Esophagus muscularis mucosa (tissue), 4 donors: ENCODE measurements at places on chromosomes 12 and 14. TPM values are rescaled to one million over a fixed set of nuclear protein-coding genes. Genes with fewer than 3 reads are reported as not detected.

- no peak for DNase-seq
Observed at GRCh38 chr12:115584156-115584555, 693.3 kb downstream of the MED13L start.

- no peak for DNase-seq
Observed at GRCh38 chr14:72155379-72155993, 223.3 kb downstream of the RGS6 start.

- no peak for DNase-seq
Observed at GRCh38 chr12:120598674-120599463, 17.7 kb upstream of the POP5 start.

GRCh38 chr12:94265539-94265938, 117.2 kb downstream of the PLXNC1 start:
- DNase-seq, result no peak

DNA sequence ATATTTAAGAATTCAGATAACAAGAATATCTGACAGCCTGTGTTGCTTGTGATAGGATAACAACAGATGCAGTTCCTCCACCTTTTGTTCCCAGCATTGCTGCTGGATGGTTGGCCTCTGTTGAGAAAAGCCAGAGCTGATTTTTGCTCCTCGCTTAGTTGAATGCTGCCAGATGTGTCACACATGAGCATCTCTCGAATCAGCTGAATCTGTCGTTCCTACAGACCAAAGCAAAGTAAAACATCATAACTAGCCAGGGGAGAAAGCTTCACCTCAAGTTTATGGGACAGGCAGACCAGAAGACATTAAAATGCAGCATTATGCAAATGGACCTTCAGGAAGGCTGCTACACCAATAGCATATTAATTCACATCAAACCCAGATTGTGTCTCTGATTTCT, 20.1 kb downstream of the RACGAP1 start:
- peak; percentile 29 for DNase-seq

GRCh38 chr12:109943811-109944210, 43.7 kb downstream of the TCHP start:
- DNase-seq, result no peak

GRCh38 chr12:3274664-3275063, 197.5 kb downstream of the TSPAN9 start:
- DNase-seq, result no peak

- DNase-seq, result no peak
Observed at GRCh38 chr12:111335811-111336210, 33.1 kb downstream of the PHETA1 start.

GRCh38 chr12:107179871-107180270, 86.5 kb upstream of the CRY1 start:
- DNase-seq, result no peak

- no peak for DNase-seq
Observed at GRCh38 chr12:3837049-3837448, 36.1 kb downstream of the PARP11 start.

DNA sequence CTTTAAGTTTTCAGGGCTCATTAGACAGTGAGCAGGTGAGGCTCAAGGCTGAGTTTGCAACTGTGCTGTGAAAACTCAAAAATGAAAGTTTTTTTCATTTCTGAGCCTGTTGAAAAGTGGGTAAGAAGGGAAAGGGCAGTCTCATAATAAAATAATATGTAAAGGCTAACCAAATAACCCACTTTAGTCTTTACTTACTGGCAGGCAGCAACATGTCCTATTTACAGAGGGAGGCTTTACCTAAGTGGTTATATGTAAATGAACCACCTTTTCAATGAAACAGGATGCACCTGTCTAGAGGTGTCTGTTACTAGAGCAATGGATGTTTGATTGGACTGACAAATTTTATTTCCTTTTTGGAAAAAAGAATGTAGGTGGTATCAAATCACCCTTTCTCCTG, 158.0 kb downstream of the ETV6 start:
- no peak for DNase-seq

GRCh38 chr12:60216226-60216625, 620.4 kb downstream of the SLC16A7 start:
- DNase-seq, result no peak

DNA sequence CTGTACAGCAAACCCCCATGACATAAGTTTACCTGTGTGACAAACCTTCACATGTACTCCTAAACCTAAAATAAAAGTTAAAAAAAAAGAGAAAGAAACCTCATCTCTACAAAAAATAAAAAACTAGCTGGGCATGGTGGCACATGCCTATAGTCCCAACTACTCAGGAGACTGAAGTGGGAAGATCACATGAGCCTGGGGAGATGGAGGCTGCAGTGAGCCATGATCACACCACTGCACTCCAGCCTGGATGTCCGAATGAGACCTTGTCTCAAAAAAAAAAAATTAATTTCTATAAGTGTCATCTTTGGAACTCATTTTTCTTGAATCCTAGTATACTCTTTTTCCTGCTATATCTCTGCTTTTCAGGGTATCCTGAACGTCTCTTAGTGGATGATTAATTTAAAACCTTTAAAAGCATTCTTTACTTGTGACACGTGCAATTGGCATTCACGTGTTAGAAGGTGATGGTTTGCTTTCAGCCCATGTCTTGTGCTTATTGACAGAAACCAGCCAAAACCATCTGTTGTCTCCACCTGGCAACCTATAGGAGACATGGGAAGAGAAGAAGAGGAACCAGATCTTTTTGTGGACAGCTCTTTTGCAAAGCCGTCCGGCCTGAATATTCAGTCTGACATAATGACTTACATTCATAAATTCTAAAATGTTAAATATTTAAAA, 30.6 kb upstream of the PPFIBP1 start:
- no peak for DNase-seq

DNA sequence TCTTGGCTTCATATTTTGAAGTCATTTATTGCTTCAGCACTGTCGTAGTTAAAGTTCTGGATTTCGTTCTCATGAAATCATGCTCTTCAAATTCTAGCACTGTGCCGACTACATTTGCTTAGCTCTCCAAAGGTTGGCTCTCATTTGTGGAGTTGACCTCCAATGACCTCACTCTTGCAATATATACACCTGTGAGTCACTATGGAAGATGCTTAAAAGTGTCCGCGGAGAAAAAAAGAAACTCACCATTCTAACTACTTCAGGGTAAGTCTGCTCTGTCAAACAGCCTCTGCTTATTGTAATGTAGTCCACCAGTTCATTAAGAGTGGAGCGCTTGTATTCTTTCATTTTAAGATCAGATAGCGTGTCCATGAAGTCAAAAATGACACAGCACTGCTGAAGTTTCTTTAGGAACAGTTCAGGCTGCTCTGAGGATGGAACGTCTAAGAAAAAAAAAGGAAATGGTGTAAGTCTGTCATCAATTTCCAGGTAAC, 89.7 kb downstream of the PPP2R5E start:
- no peak for DNase-seq

- no peak for DNase-seq
Observed at GRCh38 chr12:30962047-30962446, 35.5 kb downstream of the TSPAN11 start.

GRCh38 chr12:31749024-31749704, 20.3 kb upstream of the AMN1 start:
- no peak for DNase-seq

DNA sequence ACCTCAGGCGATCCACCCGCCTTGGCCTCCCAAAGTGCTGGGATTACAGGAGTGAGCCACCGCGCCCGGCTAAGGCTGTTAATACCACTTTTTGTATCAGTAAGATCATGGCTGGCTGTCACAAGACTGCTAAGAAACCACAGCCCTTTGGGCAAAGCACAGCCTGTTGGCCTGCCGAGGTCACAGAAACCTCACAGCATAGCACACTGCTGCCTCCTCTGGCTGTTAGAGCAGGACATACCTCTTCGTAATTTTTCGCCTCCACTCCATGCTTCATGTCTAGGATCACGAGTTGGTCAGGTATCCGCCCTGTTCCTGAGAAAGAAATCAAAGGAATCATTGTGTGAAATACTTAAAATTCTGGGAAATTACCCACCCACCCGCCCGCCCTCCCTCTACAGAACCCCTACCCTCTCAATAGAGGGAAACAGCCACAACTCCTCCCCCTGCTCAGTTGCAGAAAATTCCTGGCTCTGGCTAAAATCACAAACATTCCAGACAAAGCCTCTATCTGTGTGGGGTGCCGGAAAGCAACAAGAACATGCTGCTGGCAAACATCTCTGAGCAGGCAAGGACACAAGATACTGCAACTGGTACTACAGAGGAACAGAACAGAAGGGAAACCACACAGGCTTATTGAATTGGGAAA, 20.7 kb upstream of the NEK9 start:
- peak; percentile 94 for DNase-seq

DNA sequence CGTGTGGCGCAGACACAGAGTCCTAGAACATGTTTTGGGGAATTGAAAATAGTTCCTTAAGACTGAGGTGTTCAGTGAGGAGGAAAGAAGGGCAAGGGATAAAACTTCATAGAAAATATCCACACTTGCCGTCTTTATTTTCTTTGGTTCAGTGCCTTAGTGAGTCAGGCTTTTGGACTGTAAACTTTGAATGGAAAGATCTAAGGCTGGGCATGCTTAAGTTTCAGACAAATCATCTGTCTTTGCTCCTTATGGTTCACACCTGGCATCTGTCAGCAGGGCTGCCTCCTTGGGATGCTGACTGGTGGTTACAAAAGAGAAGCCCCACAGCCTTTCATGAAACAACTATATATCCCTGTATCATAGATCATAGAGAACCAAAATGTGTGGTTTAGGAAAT, 136.3 kb upstream of the PRICKLE1 start:
- DNase-seq, result no peak

GRCh38 chr12:54286042-54287030, 5.8 kb downstream of the HNRNPA1 start:
- no peak for DNase-seq

- DNase-seq, result no peak
Observed at GRCh38 chr14:105375635-105376057, 22.7 kb upstream of the TEX22 start.

- DNase-seq, result no peak
Observed at GRCh38 chr14:90880282-90880681, 64.1 kb upstream of the TTC7B start.

- DNase-seq, result no peak
Observed at GRCh38 chr12:64549108-64549507, 61.2 kb upstream of the RASSF3 start.

GRCh38 chr12:106140223-106140986, 1.7 kb upstream of the NUAK1 start:
- DNase-seq, result no peak

DNA sequence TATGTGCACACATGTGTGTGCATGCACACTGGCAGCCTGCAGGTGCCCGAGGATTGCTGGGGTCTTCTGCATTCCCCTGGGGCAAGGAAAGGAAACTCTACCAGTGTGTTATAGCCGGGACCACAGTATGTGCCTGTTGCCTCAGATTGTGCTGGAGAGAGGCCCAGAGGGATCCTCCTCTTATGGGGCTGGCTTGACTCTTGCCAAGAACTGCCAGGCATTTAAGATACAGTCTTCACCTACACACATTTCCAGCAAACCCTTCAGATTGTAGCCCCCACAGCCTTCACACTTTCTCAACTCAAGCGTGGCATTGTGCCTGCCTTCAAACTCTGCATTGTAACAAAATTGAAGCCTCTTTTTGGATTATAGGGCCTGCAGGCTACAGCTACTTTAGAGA, 176.7 kb upstream of the DYRK2 start:
- DNase-seq, result no peak

The VDR gene
- total RNA-seq, result 2.8 TPM

The ENDOU gene
- not detected for total RNA-seq

The CLEC7A gene
- 9.4 TPM for total RNA-seq

The OR8S1 gene
- total RNA-seq, result not detected

The ZNF664 gene
- 69.8 TPM for total RNA-seq

The HIP1R gene
- total RNA-seq, result 38.3 TPM

The FICD gene
- total RNA-seq, result 7.2 TPM

The NOXRED1 gene
- total RNA-seq, result not detected

The ANO6 gene
- total RNA-seq, result 172 TPM

The PTPN6 gene
- 15.4 TPM for total RNA-seq

The OR6C2 gene
- not detected for total RNA-seq

The SMCO2 gene
- not detected for total RNA-seq

The JAG2 gene
- 5.0 TPM for total RNA-seq

The AQP6 gene
- total RNA-seq, result not detected
